ENCODE measurements at places on chromosomes 7 and 10.

DNA sequence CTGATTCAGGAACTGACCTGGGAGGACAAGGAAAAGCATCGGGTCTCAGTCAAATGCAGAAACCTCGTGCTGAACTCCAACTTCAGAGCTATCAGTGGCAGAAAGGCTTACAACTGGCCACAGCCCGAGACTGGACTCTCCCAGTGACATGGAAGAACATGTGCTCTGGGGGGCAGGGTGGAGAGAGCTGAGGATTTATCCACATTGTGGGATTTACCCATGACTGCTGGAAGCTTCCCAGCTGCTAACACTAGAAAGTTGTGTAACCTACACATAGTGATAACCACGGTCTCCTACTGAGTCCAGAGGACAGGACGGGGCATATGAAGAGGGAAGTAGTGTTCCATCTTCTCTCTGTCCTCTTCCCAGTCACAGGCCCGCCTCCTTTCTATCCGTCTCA, 103.4 kb downstream of the ITIH5 start:
- DNase-seq = no peak

- DNase-seq = no peak
Observed at GRCh38 chr7:114507381-114507780, 92.8 kb downstream of the FOXP2 start.

DNA sequence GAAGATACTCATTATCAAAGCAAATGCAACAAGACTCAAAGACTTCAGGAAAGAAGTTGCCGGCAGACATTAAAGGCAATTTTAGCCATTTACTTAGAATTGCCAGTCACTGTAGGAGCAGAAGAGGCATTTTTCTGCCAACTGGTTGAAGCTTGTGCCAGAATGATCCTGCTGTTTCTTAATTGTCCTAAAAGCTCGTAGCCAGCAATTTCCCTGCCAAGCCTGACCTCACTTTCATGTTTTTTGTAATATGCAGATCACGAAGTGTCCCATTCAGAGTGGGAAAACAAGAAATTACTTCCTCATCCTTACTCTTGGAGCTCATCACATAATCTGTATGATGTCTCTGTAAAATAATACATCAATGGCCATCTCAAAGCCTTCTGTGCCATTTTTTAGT, 130.9 kb upstream of the ANKRD1 start:
- no peak for DNase-seq

DNA sequence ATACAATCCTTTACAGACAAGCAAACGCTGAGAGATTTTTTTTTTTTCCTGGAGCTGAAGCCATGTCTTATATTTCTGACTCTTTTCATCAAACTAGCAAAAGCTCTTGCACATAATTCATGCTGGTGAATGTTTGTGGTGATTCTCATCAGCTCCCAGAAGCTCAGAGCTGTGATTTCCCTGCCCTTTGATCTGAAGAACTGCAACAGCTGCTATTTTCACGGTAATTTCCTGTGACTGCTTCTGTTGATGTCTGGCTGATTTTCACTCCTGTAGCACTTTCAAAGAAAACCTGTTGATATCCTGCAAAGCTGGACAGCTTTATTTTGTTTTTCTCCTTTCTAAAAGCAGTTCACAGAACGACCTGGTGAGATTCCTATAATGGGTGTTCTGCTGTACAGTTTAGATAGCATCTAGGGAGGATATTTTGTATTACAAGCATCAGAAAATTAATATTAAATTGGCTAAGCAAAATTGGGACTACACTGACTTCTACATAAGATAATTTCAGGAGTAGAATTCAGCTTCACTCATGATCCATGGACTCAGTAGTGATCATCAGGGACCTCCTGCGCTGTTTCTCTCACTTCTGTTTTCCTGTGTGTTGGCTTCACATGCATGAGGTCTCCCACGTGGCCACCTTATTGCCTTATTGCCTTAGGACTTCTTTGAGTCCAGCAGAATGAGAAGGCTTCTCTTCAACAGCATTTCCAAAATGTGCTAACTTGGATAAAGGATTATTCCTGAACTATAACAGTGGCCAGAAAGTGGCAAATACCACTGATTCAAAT, 1111.6 kb upstream of the SORCS1 start:
- no peak for DNase-seq

DNA sequence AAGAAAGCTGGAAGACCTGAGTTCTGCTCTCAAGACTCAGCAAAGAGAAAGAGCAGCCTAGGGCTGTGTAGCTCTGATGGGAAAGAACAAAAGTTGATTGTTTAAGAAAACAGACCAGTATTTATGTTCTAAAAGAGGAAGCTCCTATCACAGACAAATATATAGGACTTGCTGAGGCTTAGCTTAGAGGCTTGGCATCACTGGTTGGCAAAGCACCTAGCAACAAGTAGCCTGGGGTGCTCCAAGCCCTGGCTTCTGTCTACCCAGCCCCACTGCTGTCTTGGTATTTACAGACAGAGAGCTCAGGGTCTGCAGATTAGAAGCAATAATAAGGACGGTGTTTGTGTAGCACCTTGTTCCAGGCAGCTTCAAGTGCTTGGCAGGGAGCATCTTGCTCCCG, 36.9 kb upstream of the CCDC3 start:
- DNase-seq = no peak

DNA sequence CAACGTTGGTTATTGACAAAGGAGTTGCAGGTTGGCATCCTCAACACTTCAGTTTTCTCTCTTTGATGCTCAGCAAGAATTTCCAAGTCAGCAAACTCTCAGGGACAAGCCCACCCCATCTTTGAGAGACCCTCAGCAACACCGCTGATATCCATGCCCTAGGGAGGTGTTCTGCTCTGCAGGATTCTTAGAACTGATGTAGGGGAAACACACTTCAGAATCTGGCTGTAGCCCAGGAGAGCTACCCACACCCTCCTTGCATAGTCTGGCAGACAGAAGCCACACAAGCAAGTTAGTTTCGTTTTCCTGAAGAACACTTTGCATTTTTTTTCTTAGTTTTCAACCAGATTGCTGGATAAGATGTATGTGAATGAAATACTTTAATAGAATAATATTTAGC, 822 bp downstream of the SAMD9L start:
- DNase-seq = peak; percentile 71

- DNase-seq = peak; percentile 69
Observed at GRCh38 chr7:157411580-157411979, 74.8 kb downstream of the DNAJB6 start.

GRCh38 chr10:23031318-23031717, 64.1 kb upstream of the MSRB2 start:
- no peak for DNase-seq

Measured in Daoy (cell line).